ENCODE measurements at places on chromosomes 5 and 9.

- DNase-seq, result no peak
Observed at GRCh38 chr5:38905516-38905915, 59.7 kb downstream of the OSMR start.

DNA sequence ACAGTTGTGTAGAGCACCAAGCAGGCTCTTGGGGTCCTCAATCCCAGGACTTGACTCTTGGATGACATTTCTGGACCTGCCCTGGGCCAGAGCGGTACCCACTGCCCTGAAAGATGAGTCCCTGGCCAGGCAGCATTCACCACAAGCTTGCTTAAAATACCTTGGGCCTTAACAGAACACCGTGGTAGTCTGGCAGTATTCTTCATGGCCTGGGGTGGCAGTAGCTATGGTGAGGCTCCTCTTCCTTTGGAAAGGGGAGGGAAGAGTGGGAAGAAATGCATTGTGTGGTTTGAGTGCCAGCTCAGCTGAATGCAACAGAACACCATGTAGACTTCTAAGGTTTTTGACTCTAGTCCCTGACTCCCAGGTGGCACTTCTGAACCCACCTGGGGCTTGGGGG is 29.4 kb upstream of the IRGM start:
- no peak for DNase-seq

DNA sequence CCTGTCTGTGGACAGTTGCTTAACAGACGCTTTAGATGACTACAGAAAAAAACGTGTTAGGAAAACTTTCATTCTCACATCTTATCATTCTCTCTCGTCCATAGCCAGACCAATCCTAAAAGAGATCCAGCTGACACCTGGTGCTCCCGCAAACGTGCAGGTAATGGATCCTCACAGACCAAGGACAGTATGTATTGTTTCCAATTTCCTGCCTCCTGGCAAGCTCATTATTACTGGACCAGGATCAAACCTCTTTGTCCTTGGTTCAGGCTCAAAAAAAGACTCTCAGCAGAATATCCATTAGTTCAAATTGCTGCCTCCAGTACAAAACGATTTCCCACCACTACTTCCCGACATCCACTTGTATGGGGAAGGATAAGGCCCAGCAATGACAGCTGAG is 62.4 kb downstream of the SERINC5 start:
- DNase-seq, result no peak

DNA sequence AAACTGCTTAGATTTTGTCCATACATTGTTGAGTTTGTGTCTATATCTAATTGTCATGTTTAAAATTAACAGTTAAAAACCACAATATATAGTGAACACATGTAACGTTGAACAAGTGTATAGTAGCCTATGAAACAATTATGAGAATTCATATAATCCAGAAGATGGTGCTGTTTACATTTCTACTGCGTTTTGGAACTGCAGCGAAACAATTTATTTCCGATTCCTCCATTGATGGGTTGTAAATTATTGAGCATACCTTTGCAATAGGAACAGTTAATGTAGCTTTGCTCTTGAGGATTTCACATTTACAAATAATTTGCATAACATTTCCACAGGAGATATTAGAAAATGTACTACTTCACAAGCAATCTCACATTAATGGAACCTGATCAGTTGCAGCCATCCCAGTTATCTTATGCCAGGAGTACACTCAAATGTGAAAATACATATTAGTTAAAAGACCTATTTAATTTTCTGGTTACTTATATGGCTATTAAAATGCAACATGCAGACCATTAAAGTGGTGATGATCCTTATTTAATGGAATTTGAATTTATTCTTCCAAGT is 411.8 kb downstream of the CDH10 start:
- DNase-seq, result no peak

GRCh38 chr5:65078331-65078730 is 309.6 kb downstream of the CWC27 start:
- no peak for DNase-seq

DNA sequence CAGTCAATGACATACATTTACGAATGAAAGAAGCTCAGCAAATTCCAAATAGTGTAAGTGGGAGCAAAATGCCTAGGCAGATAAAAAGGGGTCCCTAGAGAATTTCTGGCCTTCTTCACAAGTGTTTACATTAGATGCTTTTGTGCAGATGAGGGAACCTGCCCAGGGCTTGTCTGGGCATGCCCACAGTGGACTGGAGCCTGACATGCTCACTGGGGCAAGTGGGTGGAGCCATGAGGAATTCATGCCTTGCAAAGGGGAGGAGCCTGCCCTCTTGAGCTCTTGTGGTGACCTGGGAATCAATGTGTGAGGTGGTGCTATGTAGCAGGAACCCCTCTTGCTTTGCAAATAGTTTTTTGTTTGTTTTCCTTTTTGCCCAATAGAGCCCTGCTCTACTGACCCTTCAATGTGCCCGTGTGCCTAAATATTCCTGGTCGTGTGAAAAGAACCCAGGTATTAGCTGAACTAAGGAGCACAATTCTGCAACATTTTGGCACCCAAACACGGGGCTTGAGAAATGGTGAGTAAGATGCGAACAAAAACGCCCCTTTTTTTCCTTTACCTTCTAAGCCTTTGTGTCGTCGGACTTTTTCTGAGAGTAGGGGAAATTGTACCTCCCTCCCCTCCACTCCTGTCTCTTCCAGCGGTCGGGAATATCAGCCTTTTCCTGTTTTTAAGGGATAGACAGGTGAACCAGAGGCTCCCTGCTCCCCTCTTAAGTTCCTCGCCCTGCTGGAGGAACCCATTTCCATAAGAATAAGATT is 433.8 kb upstream of the CDH9 start:
- no peak for DNase-seq

GRCh38 chr9:98288881-98289280 is 33.4 kb upstream of the TBC1D2 start:
- no peak for DNase-seq

DNA sequence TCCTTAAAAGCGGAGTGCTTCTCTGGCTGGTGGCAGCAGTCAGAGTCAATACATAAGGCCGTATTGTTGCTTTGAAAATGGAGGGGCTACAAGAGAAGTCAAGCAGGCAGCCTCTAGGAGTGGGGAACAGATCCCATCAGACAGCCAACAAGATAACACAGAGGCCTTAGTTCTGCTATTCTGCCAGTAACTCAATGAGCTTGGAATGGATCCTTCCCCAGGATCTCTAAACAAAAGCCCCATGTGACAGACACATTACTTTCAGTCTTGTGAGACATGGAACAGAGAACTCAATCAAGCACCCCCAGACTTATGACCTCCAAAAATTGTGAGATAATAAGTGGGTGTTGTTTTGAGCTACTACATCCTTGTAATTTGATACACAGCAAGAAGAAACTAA is 158.6 kb downstream of the RFX3 start:
- no peak for DNase-seq

- DNase-seq, result no peak
Observed at GRCh38 chr9:13963005-13963653, 350.8 kb downstream of the NFIB start.

DNA sequence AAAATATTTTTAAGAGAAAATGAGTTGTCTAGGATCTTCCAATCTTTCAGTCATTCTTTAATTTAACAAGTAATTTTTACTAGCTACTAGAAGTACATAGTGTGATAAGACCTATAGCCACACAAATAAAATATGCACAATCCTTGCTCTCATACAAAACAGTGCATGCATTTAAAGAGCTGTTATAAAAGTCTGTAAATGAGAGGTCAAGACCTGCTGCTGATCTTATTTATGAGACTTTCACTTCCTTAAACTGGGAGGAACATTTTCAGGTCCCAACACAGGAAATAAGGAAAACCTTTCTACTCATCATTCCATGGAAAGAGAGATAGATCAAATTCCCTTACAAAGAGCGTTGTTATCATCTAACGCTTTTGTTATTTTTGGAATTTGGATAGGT is 54.2 kb upstream of the PAM start:
- DNase-seq, result no peak

DNA sequence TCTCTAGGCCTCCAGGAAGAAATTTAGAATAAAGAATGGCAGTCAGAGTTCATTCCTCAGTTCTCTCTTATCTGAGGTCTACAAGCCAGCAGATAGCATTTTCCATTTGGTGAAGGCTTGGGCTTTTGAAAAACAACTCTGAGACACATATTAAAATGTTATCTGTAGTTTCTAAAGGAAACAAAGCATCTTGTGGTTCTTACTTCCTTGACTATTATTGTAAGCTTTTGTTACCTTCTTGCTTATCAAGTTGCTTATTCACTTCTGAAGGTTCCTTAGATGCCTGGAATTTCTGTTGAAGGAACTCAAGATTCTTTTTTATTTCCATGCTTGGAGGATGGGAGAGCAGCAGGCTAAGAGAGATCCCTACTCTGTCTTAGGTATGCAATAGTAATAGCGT is 79.2 kb upstream of the MRPS30 start:
- no peak for DNase-seq

DNA sequence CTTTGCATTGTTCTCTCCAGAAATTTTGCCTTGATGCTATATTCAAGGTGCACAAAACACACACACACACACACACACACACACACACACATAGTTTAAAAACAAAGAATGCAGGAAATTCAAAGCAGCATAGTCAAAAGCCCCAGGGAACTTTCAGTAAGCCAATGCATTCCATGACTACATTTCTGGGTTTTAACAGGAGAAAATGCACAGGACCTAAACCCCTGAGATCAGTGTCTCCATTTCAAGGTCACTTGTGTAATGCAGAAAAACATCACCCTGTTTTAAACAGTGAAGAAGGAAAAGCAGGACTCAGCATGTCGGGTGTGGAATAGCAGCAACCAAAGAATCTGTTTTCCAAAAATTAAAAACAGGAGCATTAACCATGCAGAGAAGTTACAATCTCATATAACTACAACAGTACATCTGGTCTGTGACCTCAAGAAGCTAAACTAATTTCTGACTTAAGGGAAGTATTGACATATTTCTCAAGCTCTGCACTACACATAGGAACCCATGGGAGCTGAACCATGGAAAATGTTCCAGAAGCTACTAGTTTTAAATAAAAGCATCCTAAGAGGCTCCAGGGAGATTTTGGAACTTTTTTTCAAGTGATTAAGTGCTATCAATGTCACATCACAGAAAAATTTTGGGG is 296.7 kb downstream of the HINT1 start:
- DNase-seq, result no peak

GRCh38 chr9:124928116-124928515 is 12.8 kb downstream of the GOLGA1 start:
- DNase-seq, result no peak

DNA sequence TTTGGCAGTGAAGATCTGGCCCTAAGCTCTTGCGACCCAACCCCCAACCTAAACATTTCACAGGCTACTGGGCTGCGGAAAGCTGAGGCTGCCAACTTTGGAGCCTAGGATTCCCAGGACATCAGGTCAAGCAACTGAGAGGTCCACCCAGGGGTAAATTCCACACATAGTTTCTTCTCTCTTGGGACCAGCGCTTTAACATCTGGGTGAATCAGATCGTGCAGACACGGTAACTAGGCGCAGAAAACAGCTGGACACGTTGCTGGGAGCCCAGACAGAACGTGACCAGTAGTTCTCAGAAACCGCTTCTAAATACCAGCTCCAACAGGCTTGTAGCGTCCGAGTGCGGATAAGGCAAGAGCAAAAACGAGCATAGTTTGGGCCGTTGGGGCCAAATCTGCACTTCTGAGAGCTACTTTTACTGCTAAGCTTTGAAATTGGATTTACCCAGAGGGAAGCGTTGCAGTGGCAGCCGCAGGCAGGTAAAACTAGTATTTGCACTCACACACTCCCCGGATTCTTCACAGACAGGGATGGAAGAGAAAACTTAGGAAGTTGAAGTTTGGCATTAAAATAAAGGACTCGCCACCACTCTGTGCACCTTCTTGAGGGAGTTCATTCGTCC is 11.8 kb downstream of the ITGA1 start:
- no peak for DNase-seq

DNA sequence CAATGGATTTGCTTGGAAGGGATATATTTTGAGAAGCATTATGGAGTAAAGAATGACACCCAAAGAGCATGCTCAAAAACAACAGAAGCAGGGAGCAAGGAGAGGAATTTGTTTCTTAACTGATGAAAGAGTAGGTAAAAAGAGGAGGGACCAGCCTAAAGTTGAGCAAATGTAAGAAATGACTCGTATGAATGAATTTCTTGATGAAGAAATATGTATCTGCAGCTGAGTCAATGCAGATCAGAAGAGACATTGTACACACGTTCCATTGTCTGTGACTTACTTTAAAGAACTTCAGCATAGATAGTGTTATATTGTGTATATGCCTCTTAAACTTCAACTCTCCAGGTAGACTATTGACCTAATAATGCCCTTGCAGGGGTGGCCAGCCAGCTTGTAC is 112.7 kb upstream of the NREP start:
- DNase-seq, result no peak

DNA sequence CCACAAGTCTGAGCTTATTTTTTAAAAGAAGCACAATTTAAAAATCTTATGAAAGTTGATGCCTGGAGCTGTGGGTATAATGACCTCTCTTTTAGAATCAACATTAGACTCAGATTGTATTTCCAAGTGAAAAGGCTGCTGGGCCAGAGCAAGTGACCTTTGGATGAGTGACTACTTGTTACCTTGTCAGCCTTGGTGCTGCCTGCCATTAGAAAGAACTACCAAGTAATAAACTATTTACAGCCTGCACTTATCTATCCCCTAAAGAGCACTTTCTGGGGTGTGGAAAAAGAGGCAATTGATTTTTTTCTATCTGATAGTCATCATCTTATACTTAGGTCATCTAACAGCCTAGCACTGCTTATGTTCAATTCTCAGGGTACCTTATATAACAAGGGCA is 134.9 kb upstream of the FBXL17 start:
- DNase-seq, result no peak

- DNase-seq, result no peak
Observed at GRCh38 chr5:176169393-176170063, 68.7 kb upstream of the SIMC1 start.
